ENCODE measurements at places on chromosomes 1 and 21. TPM values are rescaled to one million over a fixed set of nuclear protein-coding genes. Genes with fewer than 3 reads are reported as not detected.

- no peaks in the 10 kb centered on the region for H3K36me3 ChIP-seq
- DNase-seq = no peak
- no peaks in the 10 kb centered on the region for H3K27me3 ChIP-seq
- H3K4me1 ChIP-seq = no peaks in the 10 kb centered on the region
- H3K27ac ChIP-seq = no peak overlapping the region
Observed at GRCh38 chr1:209190591-209191261, 392.8 kb upstream of the CAMK1G start.

The TNFSF18 gene
- total RNA-seq = not detected

GRCh38 chr1:12142141-12142823 lies 24.5 kb upstream of the TNFRSF1B start:
- H3K4me3 ChIP-seq = no peak overlapping the region
- H3K4me1 ChIP-seq = peaks cover 32% of the 10 kb centered on the region
- no peaks in the 10 kb centered on the region for H3K36me3 ChIP-seq
- no peak for DNase-seq

GRCh38 chr1:106846656-106847055 lies 209.8 kb upstream of the PRMT6 start:
- no peak for DNase-seq
- H3K27ac ChIP-seq = no peak overlapping the region
- H3K27me3 ChIP-seq = no peaks in the 10 kb centered on the region
- H3K4me3 ChIP-seq = no peak overlapping the region

- H3K4me3 ChIP-seq = no peak overlapping the region
- H3K27ac ChIP-seq = no peak overlapping the region
- DNase-seq = no peak
- H3K27me3 ChIP-seq = no peaks in the 10 kb centered on the region
- H3K36me3 ChIP-seq = no peaks in the 10 kb centered on the region
- peaks cover 26% of the 10 kb centered on the region for H3K4me1 ChIP-seq
Observed at GRCh38 chr1:53293123-53293522, 34.7 kb downstream of the LRP8 start.

DNA sequence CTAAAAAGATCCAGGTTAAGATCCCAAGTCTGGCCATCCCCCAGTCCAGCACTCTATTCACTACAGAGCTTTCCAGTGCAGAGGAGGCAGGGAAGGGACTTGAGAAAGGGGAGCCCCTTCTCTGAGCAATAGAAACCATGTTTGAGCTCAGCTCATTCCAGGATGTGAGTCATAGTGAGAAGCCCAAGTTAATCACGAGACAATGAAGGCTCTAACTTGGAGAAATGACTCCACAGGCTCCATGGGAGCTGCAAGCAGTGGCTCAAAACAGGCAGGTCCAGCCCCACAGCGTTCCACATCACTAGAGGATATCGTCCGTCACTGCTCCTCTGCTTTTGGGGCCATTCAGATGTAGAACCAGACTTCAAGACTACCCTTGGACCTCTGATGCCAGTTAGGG lies 59.1 kb downstream of the CAMK2N1 start:
- no peaks in the 10 kb centered on the region for H3K36me3 ChIP-seq
- H3K27me3 ChIP-seq = no peaks in the 10 kb centered on the region
- H3K27ac ChIP-seq = no peak overlapping the region
- H3K4me1 ChIP-seq = no peaks in the 10 kb centered on the region
- H3K4me3 ChIP-seq = no peak overlapping the region

Data from CD8-positive, alpha-beta memory T cell (primary cell).